ENCODE measurements at places on chromosomes 1 and 21.

- no peak for DNase-seq
These were observed 98.7 kb downstream of the CRYAA start for GRCh38 chr21:43267391-43268085.

DNA sequence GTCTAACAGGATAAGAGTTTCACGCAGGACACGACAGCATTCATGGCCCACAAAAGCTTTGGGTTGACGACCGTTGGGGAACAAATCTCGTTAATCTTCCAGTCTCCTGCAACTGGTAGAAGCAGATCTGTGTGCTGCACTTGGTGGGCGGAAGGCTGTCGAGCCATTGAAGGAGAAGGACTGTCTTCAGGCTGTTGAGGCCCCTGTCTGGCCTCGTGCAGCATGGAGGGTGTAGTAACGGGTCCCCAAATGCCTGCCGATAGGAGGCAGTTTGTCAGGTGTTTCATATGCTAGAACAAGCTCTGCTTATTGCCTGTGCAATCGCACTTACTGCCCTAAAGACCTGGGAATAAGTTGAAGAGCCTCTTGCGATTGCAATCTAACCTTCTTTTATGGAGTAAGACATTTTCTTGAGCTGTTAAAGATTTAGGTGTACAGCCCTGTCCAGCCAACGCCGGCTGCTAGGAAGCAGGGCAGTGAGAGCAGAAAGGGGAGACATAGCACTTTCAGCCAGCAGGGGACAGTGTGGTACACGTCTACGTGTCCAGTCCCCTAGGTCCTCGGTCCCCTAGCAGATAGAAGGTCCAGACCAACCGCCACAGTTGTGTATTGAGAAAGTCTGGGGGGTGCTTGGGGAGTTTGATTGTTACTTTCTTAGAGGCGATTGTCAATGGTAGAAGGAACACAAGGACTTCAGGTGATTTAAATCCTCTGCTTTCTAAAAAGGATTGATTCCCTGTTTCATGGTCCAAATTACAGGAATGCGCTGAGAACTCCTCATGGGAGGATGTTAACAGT lies 102.3 kb upstream of the TMPRSS2 start:
- DNase-seq, result peak; percentile 37

DNA sequence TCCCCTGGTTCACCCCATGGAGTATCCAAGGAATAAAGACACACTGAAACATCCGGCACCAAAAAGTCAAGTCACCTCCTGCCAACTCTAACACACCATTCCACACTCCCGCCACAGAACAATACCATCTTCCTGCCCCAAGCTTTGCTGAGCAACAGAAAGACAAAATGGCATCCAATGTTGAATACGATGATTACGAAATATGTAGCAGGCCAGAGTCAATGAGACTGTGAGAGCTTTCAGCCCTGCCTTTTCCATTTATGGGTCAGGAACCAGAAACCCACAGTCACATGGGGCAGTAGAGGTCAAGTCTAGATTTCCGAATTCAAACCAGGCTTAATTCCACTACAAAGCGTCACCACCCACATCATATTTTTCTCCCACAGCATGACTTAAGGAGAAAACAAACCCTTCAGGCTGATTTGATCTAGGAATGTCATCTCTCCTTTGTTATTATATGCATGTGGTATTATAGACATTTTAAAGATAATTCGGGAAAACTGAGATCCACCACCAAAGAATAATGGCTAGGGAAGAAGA lies 249.8 kb downstream of the SETD4 start:
- DNase-seq, result no peak

GRCh38 chr1:74570797-74571492 lies 58.5 kb upstream of the LRRC53 start:
- DNase-seq, result no peak

DNA sequence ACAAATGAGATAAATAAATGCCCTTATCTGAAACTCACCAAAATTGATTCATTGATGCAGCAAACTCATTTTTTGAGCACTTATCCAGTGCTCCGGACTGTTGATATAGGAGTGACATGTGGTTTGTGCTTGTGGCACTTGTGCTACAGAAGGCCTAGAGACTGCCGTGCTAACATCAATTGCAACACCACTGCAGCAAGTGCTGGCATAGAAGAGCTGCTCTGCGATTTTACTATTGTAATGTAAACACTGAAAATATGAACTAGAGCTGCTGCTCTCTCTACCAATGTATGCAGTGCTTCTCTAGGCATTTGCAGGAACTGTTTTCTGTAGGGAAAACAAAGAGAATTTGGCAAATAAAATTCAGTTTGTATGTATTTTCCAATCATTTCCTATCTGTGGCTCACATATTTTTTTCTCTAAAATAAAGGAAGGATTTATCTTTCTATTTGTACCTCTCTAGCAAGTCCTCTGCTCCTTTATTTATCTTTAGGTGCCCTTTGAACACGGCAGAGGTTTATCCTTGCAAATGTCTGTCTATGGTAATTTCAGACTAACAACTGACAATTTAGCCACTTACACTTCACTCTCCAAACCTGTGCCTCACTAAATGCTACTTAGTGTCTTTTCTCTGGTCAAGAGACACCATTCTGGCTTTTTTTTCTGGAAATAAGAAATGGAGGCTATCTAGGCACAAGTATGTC lies 409.5 kb upstream of the ADGRL2 start:
- no peak for DNase-seq

DNA sequence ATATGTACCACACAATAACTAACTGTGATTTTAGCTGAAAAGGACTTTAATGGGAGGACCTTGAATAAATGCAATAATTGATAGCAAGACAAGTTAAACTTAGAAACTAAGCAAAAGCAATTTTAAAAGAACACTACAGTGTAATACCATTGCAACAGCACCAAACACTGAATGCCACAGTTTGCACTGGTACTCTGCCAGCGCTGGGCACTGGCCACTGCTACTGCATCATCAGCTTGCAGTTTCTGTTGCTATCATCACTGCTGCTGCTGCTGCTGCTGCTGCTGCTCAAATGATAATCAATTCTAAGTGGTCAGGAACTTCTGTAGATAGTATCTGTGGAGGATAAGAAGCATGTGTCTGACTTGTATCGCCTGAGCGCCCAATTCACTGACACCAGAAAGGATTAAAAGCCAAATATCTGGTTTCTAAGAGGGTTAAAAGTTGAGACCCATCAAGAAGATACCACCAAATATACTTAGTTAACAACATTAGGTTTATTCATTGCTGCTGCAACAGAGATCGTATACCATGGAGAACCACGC lies 306.9 kb downstream of the LRRC40 start:
- no peak for DNase-seq

DNA sequence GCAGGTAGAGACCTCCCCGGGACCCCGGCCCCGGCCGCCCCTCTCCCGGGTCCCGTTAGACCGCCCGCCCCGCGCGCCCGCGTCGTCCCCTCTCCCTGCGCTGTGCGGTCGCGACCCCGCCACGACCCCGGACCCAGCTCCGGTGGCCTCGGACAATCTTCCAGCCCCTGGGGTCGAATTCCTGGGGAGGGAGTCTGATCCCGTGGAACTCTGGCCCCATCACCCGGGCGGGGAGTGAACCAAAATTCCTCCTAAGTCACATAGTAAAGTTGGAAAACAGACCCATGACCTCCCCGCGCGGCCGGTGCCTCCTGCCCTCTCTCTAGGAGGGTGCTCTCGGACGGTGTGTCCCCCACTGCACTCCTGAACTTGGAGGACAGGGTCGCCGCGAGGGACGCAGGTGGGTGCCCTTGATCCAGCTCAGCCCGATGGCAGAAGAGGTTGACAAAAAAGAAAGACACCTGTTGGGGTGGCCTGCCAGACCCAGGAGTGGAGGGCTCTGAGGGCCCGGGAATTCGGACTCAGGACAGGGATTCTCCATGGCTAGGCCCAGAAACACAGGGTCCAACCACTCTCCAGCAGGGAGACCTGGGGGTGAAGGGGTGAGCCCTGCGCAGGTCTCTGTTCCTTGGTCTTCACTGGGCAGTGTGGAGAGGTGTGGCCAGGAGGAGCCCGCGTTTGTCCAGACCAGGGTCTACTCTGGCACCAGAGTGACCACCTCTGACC lies 451 bp downstream of the ADAMTSL4 start:
- no peak for DNase-seq

GRCh38 chr1:88014131-88014530 lies 669.9 kb upstream of the PKN2 start:
- no peak for DNase-seq

- DNase-seq, result no peak
These were observed 623 bp downstream of the RPL22 start for GRCh38 chr1:6198646-6199297.

GRCh38 chr1:204417074-204417997 lies 5.7 kb upstream of the PPP1R15B start:
- no peak for DNase-seq

DNA sequence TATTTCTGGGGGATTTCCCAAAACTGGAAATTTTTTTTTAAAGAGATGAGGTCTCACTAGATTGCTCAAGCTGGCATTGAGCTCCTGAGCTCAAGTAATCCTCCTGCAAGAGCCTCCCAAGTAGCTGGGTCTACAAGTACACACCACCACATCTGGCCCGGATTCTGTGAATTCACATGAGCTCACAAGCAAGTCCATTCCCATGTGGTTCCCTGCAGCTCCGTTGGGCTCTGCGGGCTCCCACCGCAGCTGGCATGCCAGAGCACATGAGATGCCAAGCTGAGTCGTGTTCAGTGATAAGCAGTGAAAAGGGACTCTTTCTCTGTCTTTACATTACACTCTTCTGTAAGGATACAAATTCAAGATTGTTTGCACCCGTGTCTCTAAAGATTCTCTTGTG lies 21.9 kb upstream of the TTF2 start:
- DNase-seq, result no peak

GRCh38 chr1:226548256-226549093 lies at the start of gene STUM:
STUM (plus strand) TSS chr1:226548764; CDS start chr1:226548905, 141 bp downstream.
- DNase-seq, result no peak

Data from activated CD4-positive, CD25-positive, alpha-beta regulatory T cell treated with anti-CD3 and anti-CD28 coated beads, Interleukin-2, amount 50 U/mL, for 72 hours (primary cell).